ENCODE measurements at places on chromosomes 3 and 15.

GRCh38 chr3:47370887-47371697 lies 9.7 kb upstream of the PTPN23 start:
- DNase-seq, result no peak

DNA sequence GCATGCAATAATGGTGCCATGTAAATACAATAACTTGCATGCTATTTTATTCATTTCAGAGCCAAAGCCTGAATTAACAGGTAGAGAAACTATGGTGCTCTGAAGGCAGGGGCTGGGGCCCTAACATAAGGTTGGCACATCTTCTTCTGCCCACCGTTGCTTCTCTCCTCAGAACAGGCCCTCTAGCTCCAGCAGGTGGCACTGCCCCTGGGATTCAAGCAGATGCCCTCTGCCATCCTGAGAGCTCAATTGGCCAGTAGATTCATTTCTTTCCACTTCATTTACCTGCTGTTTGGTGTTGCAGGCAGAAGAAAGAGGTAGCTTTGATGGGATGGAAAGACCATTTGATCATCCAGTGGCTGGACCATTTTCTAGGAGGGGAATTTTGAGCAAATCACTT lies 130.5 kb downstream of the FOXB1 start:
- no peak for DNase-seq

- no peak for DNase-seq
Observed at GRCh38 chr15:44883199-44883877, 73.1 kb upstream of the TERB2 start.

DNA sequence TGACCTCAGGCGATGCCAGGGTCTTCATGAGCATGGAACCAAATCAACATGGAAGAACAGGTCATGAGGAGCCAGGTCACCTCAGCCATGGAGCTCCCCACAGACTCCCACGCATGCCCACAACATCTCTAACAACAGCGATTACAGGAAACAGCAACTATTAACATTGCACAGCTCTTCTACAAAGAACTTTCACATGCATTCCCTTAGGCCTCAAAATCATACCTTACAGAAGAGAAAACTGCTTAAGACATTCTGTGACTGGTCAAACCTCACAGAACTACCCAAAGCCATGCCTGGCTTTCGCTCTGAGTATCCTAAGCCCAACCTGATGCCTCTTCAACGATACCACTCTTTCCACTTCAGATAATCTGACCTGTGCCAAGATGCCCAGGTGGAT lies 117.8 kb downstream of the OXNAD1 start:
- DNase-seq, result no peak

DNA sequence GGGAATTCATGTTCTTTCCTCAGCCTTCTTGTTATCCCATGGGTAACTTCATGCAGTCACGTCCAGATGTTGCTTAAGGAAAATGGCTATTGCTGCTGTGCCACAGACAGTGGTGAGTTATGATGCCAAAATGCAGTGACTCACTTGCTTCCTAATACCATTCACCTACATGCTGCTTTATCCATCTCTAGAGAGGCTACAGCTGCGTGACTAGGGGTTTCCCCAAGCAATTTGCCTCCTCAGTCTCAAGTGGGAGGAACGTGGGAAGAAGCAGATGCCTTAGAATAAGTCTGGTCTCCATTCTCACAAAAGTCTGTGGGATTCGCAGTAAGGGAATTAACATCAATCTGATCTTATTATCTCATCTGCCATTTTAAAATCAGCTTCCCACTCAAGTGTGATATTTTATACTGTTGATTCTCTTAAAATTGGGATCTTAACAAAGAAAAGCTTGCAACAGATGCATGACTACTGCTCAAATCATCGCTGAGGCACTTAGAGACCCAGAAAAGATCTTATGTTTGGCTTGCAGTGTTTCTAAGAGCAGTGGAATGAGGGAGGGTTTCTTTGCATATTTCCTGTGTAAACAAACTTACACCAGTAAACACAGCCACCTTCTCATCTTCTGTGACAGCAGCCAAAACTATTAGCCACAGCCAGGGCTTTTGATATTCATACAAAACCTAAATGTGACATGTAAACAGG lies 62.0 kb upstream of the ACP3 start:
- no peak for DNase-seq

GRCh38 chr3:51355891-51356578 lies 29.1 kb upstream of the MANF start:
- no peak for DNase-seq

- no peak for DNase-seq
Observed at GRCh38 chr15:65249641-65250040, 37.0 kb downstream of the PARP16 start.

DNA sequence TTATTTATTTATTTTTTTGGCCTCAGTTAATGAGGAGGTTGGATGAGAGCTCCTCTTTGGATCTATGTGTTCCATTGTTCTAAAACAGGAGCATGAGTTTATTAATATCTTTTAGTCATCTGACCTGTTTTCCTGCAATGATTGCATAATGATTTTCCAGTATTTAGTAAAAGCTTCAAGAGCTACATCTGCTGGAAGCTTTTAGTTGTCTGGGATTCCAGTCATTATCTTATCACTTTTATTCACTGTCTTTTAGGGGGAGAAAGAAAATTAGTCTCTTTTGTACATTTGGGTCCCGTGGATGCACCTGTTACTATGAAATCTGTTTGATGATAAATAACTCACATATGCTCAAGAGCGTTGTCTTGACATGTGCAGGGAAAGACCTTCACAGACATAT lies 1270.0 kb downstream of the ROBO1 start:
- no peak for DNase-seq

- no peak for DNase-seq
Observed at GRCh38 chr3:7306901-7307300, 446.0 kb downstream of the GRM7 start.

DNA sequence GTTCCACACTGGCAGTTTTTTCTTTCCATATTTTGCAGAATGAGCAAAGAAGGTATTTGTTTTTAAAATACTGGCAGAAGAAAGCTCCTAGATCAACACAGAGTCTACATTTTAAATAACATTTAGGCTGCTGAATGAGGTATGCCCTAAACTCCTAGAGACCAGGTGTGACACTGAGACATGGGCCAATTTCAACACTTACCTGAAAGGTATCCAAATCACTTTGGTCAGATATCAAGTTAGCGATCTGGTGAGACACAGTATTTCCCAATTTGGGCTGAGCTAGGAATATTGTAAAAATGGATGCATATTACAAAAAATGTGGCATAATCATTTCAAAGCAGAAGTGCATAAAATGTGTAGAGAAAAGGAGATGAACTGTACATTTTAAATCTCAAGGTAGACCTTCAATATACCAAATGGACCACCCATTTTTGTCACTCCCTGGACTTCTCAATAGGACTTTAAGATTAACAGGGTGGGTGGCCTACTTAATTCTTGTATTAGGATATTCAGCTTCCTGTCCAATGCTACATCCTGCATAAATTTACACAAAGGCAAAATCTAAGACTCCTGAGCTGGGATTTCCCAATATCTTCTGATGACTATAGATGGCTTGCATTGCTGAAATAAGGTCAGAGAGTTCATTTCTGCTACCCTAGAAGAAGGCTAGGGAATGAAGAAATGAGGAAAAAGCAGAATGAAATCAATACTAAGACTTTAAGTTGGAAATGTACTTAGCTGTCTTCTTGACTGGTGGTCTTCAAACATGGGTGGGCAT lies 487.8 kb downstream of the FOXP1 start:
- no peak for DNase-seq

DNA sequence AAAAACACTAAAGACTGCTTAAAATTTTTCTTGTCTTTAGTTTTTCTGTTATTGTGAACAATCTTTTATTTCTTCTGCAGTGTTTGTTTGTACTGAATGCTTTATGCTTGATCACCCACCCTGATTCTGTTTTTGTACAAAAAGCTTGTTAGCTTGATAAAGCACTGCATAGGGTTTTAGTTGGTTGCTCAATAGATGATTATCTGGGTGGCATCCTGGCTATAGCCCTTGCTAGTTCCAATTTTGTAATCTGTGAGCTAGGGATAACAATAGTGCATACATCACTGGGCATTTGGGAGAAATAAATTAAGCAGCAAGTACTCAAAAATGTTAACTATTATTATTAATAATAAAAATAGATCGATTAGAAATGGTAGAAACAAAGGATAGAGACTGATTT lies 102.3 kb downstream of the ZPLD1 start:
- no peak for DNase-seq

DNA sequence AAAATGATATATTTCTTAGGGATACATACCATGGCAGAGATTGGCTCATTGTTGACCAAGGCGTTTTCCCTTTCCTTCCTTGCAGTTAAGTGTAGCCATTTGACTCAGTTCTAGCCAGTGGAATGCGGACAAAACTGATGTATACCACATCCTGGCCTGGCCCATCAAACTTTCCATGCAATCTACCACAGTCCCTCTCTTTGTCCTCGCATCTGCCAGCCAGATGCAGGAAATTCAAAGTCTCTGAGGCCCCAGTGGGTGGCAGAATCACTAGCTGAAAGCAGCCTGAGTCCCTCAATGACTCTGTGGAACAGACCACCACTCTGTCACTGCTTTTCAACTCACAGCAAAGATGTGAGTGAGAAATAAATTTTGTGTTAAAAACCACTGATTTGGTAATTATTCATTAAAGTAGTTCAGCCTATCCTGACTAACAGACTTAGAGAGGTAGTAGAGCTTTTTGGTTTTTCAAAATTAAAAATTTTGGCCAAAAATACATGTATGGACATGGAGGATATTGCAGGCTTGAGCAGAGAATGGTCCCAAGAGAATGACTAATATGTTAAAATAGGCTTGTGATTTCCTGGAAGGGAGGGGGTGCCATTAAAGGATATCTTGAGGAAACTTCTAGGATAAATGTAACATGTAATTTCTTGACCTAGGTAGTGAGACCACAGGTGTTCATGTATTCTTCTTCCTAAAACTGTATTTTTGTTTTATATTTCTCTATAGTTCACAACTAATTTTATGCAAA lies 10.9 kb downstream of the LRRFIP2 start:
- peak; percentile 40 for DNase-seq

GRCh38 chr15:50977162-50977561 lies 68.7 kb downstream of the AP4E1 start:
- DNase-seq, result no peak

- DNase-seq, result no peak
Observed at GRCh38 chr15:63986185-63986680, 60.1 kb downstream of the DAPK2 start.

DNA sequence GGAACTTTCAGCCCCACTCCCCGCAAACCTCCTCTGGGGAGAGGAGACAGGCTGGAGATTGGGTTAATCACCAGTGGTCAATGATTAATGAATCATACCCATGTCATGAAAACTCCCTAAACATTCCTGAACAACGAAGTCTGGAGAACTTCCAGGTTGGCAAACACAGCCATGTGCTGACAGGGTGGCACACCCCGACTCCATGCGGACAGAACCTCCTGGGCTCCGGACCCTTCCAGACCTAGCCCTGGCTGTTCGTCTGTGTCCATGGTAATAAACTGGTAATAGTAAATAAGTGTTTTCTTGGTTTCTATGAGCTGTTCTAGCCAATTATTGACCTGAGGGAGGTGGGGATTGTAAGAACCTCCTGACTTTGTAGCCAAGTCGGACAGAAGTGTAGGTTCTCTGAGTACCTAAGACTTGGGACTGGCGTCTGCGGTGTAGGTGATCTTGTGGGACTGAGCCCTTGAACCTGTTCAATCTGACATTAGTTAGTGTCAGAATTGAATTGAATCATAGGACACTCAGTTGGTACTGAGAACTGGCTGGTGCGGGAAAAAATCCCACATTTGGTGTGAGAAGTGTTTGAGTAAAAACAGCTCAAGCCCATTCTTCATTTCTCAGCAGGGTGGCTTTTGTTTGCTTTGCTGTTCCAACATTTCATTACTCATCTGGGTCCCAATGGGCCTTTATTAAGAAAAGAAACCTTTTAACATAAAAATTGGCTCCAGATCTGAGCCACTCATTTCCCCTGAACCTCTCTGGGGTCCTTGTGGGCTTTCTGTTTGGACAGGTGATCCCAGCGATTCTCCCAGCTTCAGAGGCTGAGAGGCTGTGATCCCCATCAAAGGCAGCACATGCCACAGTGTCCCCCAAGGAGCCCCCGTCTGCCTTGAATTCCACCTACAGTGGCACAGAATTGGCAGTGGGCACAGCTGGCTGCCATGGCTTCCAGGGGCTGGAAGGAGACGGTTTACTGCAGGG lies 151.0 kb downstream of the TJP1 start:
- peak; percentile 96 for DNase-seq

GRCh38 chr15:92306663-92307062 lies 87.0 kb upstream of the ST8SIA2 start:
- no peak for DNase-seq

DNA sequence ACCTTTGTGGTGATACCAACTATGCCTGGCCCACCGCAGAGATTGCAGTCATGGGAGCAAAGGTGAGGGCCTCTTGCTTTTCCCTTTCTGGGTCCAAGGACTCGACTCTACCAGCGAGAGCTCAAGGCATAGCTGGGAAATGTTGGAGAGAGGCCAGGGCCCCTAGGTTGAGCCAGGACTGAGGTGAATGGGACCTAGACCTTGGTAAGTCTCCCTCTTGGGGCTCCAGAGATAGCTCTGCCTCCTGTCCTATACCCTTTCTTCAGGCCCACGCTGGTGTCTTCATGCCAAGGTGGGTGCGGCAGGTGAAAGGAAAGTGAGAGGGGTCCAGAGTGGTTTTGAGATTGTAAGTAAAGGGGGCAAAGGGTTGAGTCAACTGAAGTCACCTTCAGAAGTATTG lies 77.5 kb downstream of the PCCB start:
- DNase-seq, result no peak

- no peak for DNase-seq
Observed at GRCh38 chr3:156413293-156413892, 141.5 kb downstream of the SSR3 start.

DNA sequence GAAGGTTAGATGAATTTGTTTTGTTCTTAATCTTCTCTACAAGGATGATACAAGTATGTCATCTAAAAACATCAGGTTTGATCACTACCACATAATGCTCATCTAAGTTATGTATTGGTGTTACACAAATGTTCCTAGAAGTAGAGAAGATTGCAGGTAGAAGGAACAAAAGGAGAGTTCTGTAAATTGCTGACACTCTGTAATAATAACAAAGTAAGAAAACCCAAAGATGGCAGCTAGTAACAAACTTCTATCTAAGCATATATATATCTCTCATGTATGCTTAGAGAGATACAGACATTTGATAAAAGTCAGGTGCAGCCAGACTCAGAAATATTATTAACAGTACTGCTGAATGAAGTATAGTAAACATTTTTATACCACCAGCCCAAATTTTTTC lies 20.2 kb upstream of the CFAP44 start:
- no peak for DNase-seq

Data from RCC 7860 (cell line).